Cardiac atrium fibroblast (primary cell): ENCODE measurements at places on chromosomes 7 and 10. TPM values are rescaled to one million over a fixed set of nuclear protein-coding genes. Genes with fewer than 3 reads are reported as not detected.

CALCR gene
- total RNA-seq: not detected in 2 replicates

GOLGA7B gene
- not detected in 2 replicates for total RNA-seq

CCDC6 gene
- total RNA-seq: 20.8 and 28.4 TPM in 2 replicates

TMEM140 gene
- 1.6 and 8.1 TPM in 2 replicates for total RNA-seq

BEND7 gene
- total RNA-seq: 0.81 and 1.6 TPM in 2 replicates

ASIC3 gene
- 0.54 TPM in 1 of 2 replicates, not detected in the other for total RNA-seq

MSMB gene
- total RNA-seq: not detected in 2 replicates

SLC16A9 gene
- total RNA-seq: 0.65 TPM in 1 of 2 replicates, not detected in the other

CALD1 gene
- total RNA-seq: 293 and 336 TPM in 2 replicates

PWWP2B gene
- total RNA-seq: 4.7 and 6.5 TPM in 2 replicates

WNT8B gene
- not detected in 2 replicates for total RNA-seq

LIPF gene
- total RNA-seq: not detected in 2 replicates

ZNF107 gene
- 1.8 and 2.0 TPM in 2 replicates for total RNA-seq

C10orf53 gene
- not detected in 2 replicates for total RNA-seq

EMX2 gene
- not detected in 2 replicates for total RNA-seq

ECHDC3 gene
- total RNA-seq: 21.5 and 22.0 TPM in 2 replicates

NEURL1 gene
- total RNA-seq: not detected in 2 replicates

ANKRD61 gene
- not detected in 2 replicates for total RNA-seq

KCNH2 gene
- total RNA-seq: under 0.01 TPM in 1 of 2 replicates, not detected in the other

SHLD2 gene
- total RNA-seq: 23.6 and 29.6 TPM in 2 replicates

IPMK gene
- total RNA-seq: 6.9 and 7.9 TPM in 2 replicates

UNC5B gene
- 54.9 and 89.7 TPM in 2 replicates for total RNA-seq

CDC14C gene
- total RNA-seq: not detected in 2 replicates

SHTN1 gene
- total RNA-seq: 2.9 TPM in 2 replicates
